ENCODE measurements at places on chromosomes 3 and 15.

DNA sequence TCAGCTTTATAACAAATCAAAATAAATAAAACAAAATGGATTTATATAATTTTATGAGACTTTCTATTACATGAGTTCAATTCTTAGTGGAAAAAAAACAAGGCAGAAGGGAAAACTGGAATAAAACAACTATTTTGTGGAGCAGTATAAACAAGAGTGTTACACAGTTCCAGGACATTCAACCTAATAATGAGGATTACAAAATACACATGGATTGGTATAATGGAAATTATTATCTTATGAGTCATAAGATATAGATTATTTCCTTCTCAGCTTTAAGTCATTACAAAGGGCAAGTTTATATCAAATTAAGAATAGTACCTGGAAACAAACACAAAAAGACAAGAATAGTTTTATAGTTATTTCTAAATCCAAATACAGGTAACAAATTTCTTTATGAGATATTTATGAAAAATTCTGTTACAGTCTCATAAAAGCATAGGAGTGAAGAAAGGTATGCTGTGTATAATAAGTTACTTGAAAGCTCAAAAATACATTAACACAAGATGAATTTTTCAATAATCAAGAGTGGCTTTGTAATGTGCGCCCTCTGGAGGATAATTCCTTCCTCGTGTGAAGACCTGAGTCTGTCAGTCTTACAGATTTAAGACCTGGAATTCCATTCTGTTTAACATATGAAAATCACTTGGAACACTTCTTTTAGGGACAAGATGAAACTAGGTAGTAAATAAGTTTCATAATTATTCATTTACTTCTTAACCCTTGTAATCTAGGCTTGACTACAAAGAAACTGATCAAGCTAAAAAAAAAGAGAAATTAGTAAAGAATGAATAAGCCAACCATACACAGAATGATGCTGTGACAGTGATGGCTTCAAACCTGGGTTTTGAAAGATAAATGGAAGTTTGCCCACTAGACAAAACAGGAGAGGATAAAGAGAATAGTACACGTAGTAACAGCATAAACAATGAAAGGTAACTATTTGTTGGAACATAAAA, 9.5 kb downstream of the COPS2 start:
- peak; percentile 81 for DNase-seq

DNA sequence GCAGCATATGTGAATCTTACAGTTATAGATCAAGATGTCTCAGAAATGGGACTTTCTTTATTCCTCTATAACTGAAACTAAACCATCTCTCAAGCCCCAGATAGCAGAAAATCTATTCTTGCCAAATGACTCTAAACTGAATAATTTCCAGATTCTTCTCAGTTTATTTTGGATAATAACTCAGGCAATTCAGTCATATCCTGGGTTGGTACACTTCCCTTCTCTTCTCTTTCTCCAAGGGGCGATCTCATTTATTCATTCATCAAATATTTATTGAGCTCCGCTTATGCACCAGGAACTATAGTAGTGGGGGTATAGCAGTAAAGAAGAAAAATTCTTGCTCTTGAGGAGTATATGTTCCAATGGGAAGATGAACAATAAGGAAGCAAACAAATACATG, 13.5 kb upstream of the PCOLCE2 start:
- DNase-seq, result no peak

DNA sequence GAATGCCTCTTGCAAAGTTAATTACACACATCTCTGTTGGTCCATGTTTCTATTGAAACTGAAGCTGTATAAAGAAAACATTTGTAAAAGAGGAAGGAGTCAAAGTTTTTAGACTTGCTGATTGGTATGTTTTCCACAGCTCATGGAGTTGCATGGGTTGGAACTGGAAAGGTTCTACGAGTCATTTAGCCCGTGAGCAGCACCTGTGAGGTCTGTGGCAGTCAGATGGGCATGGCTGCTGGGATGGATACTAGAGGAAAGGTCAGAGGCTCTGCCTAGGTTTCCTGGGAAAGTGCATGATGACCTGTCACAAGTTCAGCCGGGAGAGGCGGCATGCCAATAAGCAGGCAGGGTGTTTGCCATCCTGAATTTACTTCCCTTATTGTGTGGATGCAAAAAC, 155.4 kb downstream of the CACNA1D start:
- DNase-seq, result no peak

DNA sequence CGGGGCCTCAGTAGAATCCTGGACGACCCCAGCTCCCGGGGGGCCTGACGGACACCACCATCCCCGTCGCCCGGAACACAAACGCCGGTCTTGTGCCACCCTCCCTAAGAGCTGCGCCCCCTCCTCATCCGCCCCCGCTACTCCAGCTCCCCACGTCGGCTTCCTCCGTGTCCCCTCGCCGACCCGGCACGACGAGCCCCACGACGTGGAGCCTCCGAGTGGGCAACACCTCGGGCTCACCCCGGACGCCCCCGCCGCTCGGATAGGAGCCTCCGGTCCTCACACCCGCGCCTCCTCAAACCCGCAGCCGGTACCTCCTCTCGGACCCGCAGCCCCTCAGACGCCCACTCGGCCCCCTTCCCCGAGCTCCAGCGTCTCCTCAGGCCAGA, 525 bp downstream of the NPTN start:
- no peak for DNase-seq
